ENCODE measurements at places on chromosomes 5 and 9.

DNA sequence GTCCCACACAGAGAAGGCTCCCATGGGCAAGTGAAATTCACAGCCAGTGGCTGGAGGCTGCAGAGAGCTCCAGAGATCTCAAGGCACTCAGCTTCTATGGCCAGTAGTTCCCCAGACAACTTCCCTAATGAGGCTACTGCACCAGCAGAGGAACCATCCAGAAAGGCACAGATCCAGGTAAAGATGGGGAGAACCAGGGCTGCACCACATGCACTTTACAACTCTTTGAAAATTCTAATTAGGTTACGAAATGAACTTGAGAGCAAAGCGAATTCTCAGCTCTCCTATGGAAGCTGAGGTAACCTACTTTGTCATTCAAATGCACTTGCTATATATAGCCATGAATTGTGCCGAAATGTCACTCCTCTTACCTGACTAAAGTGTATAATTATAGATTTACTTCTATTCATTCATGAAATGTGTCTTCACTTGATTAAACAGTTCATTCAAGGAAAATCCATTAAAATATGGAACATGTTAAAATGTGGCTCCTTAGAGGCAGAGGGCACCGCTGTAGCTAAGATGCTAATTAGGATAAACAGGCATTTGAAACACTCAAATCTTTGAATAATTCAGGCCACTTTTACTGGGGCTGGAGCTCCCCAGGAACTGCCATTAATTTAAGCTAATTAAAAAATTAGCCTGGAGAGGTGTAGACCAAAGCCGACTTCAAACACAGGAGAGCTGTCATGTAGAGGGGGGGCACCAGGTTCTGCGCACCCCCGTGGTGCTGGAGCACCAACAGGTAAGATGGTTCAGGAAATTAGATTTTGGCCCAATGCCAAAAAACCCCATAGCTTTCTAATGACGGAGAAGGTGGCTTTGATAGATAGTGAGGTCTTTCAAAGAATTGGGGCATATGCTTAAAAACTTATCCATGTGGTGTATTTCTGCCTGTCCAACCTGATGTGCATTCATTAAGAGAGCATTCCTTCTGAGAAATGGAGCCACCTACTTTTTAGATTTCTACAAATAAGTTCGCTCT, 204.1 kb downstream of the GABBR2 start:
- DNase-seq, result no peak

DNA sequence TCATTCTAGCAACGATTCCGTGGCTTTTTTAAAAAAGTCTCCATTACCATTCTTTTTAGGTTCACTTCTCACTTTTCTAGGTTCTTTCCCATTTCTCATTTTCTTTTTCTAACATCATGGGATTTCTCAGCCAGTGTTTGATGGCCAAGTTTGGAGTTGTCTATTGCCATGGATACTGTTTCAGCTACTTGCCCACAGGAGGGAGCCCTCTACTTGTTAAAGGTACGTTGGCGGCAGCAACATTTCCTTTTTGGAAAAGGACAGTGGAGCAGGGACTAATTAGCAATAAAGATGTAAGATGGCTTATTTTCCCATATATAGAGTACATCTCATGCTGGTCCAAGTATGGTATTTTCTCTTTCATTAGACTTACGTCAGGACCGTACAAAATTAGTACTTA, 2257.5 kb upstream of the C9orf72 start:
- DNase-seq, result no peak

DNA sequence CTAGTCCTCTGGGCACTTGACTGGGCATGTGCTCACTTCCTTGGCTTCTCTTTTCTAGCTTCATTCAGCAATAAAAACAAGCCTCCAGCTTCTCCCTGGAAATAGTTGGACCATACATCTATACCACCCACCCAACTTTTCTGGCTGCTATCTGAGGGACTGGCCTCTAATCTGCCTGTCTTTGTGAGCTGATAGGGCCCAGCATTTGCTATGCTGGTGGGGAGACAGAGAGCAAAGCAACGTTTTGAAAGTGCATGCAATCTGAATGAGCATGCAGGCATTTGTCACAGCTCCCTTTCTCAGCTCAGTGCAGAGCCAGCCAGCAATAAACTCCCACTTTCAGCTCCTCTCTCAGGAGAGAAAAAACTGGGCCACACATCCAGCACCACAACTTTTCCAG, 50.7 kb upstream of the ISOC1 start:
- no peak for DNase-seq

- DNase-seq, result no peak
Measured at GRCh38 chr9:79165020-79165780, 406.6 kb upstream of the TLE4 start.

DNA sequence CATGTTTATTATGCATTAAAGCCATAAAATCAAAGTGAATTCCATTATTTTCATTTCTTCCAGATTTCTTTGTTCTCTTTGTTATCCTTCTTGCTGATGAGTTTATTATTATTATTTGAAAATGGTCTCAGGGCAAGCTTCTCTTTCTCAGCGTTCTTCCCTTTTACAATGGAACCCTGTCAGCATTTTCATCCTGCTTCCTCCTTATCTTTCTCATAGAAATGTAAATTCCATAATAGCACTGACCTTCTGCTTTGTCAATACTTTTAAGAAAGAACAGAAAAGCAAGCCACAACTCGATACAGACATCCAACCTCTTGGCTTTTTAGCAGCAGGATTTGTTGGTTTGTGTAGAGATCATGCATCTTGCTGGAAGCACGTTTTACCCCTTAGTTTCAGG, 114.0 kb upstream of the BASP1 start:
- no peak for DNase-seq

GRCh38 chr5:163889369-163889768, 383.9 kb downstream of the MAT2B start:
- no peak for DNase-seq

- no peak for DNase-seq
Measured at GRCh38 chr9:4927043-4927471, 58.0 kb upstream of the JAK2 start.

DNA sequence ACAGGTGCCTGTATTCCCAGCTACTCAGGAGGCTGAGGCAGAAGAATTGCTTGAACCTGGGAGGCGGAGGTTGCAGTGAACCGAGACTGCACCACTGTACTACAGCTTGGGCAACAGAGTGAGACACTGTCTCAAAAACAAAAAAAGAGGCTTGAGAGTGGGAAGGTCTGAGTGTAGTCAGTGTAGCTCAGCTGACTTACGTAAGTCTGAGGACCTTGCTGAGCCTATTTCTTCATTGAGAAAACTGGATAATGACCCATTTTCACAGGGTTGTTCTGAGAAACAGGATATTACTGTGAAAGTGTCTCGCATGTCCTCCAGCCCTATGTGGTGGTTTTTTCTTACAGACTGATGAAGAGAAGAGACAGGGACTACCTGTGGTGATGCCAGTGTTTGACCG, 66.7 kb downstream of the WDR41 start:
- no peak for DNase-seq

DNA sequence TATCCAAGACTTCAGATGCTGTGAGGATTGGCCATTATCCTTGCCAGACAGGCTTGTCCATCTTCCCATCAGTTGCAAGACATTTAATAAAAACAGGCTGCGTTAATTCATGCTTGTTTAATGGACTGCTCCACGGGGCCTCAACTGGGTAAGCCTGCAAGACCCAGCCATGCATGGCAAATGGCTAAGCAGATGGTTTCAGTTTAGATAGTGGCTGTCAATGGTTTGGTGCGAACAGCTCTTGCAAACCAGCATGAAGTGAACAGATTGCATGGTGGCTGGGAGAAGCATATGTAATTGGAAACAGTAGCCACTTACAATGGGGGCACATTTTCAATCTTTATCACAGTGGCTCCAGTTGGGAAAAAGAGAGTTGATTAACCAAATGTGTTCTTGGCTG, 628.2 kb upstream of the KLF4 start:
- no peak for DNase-seq

GRCh38 chr5:54959673-54960418, 25.5 kb downstream of the ESM1 start:
- DNase-seq, result no peak

GRCh38 chr5:151254556-151254955, 1.6 kb downstream of the GM2A start:
- DNase-seq, result no peak

GRCh38 chr9:137035937-137036336, 4.0 kb upstream of the FUT7 start:
- no peak for DNase-seq

DNA sequence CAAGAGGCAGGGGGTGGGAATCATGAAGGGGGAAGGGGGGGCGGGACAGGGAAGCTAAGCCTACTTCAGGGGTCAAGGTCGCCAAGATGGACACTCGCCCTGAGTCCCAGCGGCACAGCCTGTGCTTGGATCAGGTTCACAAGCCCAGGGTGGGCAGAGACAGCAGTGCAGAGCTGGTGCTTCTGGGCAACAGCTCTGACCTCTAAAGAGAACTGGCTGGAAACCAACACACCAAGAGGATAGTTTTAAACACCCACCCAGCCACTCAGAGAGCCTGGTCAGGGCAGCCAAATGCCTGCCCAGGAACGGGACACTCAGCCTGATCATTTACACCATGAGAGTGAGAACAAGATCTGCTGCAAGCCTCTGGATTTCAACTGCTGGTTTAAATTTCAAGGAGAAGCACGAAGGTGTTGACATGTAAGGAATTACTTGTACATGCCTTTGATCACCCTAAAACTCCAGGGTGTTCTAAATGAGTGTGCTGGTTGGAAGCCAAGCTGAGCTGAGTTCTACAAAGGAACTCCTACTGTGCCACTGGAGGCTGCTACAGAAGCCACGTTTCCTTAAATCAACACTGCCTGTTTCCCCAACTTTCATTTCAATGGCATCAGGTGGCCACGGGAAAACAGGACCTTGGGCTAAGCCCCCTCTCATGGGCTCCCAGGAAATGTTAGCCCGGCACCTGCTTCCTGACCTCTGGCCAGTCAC, 91.5 kb downstream of the TTLL11 start:
- DNase-seq, result no peak

DNA sequence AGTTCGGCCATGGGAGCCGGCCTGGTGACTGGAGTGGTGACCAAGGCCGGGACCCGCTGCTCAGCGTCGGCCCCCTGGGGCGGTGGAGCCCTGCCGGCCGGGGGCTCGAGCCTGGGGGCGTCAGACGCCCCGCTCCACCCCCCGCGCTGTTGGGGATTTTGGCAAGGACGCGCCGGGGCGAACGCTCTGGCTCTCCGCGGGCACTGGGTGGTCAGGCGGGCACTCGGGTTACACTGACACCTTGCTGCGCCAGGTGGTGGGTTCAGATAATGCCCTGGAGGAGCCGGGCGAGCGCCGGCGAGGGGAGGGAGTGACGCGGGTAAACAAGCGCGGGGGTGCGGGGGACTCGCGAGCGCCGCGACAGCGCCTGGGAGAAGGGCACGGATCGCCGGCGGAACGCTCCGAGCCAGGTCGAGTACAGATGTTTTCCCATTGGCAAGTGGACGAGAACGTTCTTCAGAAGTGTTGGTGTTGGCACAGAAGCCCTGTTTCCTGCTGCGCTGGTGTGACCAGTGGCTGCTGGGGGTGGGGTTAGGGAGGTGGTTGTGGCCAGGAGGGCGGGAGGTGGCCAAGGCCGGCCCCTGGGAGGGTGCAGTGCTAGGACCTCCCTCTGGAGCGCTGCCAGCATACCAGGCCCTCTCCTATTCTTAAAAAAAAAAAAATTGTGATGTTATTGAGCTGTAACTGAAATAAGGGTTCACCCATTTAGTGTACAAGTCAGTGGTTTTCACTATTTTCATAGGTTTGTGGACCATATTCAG, 773 bp downstream of the SQSTM1 start:
- DNase-seq, result peak; percentile 76

DNA sequence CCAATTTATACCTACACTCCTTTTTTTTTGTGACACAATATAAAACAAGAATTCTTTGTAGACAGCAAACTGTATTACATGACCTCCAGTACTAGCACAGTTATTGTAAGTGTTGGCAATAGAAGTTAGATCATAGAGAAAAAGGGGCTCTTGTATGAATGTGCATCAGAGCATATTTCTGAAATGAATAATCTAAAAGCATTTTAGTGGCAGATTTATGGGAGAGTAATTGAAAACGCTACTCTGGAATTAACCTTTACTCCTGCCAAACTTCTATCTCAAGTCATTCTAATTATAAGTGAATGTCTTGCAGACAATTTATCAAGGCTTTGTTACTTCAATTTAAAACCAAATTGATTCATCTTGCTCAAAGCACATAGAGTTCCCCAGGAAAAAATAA, 968.1 kb downstream of the TAF11L14 start:
- no peak for DNase-seq

DNA sequence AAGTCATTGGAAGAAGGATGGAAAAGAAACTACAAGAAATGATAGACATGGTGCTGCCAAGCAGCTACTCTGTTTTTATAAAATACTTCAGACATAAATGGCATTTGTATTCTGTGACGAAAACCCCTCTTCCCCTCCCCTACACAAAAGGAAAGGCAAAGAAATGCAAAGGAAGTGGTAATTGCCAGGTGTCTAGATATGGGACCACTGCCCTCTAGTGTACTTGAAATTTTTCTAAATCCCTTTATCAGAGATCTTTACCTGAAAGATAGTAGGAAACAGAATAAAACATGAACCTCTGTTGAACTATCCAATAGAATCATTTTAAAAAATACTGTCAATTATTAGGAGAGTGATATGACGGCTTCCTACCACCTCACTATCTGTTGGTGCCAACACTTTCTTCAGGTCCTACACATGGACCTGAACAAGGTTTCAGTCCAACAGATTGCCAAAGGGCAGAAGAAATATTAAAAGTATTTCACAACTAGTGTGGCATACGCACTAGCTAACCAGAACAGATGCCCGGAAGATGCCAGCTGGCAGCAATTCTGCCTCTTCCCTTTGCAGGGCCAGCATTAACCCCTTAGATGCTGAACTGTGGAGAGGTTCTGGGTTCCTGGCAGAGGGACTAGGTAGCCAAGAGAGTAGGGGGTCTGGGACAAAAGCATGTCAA, 104.1 kb downstream of the TSSK1B start:
- DNase-seq, result no peak

GRCh38 chr5:60352992-60353599, 346.9 kb downstream of the DEPDC1B start:
- DNase-seq, result no peak

DNA sequence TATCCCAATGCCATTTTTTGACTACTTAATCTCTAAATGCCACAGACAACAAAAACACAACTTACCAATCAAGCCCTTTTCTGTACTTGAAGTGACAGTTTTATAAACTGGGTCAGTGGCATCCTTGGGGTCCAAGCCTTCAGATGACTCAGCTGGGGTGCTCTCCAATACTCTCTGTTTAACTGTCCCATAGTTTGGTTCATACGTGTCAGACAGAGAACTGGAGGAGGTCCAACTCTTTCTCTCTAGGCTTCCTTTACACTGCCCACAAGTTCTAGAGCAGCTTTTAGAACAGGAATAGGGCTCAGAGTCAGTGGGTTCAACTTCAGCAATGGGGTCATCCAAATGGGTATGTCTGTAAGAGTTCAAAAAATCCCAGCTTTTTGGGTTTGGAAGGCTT, 166.9 kb downstream of the CDC42SE2 start:
- no peak for DNase-seq

DNA sequence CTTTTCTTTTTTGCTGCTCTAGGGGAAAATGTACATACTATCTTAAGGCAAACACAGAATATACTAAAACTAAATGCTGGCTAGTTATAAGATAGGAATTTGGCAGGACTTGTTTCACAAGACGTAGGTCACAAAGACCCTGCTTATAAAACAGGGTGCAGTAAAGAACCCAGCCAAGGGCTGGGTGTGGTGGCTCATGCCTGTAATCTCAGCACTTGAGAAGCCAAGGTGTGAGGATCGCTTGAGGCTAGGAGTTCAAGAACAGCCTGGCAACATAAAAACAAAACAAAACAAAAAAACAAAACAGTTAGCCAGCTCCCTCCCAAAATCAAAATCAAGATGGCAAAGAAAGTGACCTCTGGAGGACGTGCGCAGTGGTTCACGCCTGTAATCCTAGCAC, 49.5 kb upstream of the DENND4C start:
- DNase-seq, result no peak

Measured in bone marrow (tissue), 2 donors.